ENCODE measurements at places on chromosomes 12 and 14.

DNA sequence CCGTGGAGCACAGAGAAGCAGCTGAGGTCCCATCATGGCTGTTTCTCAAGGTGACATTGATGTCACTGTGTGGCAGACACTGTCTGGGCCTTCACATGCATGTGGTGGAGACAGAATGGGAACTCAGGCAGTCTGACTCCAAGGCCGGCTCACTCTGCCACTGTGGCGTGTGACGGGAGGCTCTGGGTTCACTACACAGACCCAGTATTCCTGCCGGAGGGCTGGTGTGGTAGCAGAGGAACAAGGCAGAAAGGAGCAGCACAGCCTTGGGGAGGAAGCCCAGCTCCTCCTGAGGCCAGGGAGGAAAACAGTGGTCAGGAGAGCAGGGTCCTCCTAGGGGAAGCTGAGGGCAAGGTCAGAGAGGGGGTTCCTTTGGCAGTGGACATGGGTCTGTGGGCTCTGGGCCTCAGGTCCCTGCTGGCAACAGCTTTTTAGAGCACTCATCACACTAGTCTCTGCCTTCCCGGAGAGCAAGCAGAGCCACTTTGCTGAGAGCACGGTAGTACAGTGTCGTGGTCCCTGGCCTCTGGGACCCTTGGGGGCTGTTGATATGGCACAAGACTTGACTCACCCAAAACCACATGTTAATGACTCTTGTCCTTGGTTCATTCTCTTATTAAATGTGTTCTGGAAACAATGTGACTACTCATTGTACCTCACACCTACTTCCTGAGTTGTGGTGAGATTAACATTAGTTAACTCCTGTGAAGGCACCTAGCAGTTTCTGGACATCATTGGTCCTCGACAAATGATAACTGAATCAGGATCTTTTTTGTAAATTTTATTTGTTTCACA lies 21.3 kb downstream of the DCAF4 start:
- no peak for DNase-seq

- DNase-seq = no peak
These were observed 9.6 kb downstream of the TMBIM6 start for GRCh38 chr12:49750996-49751393.

GRCh38 chr12:92134638-92135274 lies 10.9 kb downstream of the BTG1 start:
- DNase-seq = no peak

- no peak for DNase-seq
These were observed 130.8 kb upstream of the EGLN3 start for GRCh38 chr14:34081576-34082136.

GRCh38 chr12:115885040-115885690 lies 392.3 kb downstream of the MED13L start:
- no peak for DNase-seq

DNA sequence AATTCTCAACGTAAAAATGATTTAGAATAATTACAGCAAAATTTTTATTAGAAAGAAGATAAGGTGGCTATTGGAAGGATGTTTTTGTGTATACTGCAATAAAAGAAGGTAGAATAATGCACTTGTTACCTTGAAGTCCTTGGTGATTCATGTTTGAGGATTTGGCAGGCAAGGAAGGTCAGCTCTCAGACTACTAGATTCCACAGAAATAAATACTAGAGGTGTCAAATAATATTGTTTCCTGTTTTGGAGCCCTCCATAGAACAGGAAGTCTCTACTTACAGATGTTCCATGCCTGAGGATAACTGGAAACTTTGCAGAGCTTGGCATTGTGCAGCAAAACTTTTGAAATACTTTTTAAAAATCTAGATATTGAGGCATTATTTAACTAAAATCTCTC lies 284.3 kb upstream of the SYT1 start:
- DNase-seq = no peak

- no peak for DNase-seq
These were observed 19.6 kb downstream of the SLC25A29 start for GRCh38 chr14:100286484-100287191.

GRCh38 chr12:126038434-126038833 lies 973.2 kb downstream of the AACS start:
- DNase-seq = no peak

DNA sequence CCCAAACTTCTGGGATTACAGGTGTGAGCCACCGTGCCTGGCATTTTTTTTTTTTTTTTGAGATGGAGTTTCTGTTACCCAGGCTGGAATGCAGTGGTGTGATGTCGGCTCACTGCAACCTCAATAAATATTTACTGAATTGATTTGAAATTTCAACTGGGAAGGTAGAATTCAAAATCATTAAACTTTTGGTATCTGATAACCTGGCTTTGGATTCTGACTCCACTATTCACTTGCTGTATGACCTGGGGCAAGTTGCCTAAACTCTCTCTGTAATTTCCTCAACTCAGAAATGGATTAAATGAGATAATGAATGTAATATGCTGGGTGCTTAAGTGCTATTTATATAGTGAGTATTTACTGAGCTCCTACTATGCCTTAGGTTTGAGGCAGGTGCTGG lies 8.7 kb upstream of the METAP2 start:
- no peak for DNase-seq

- no peak for DNase-seq
These were observed 59.8 kb downstream of the SERPINA3 start for GRCh38 chr14:94671870-94672444.

All from stimulated activated CD4-positive, alpha-beta T cell treated with anti-CD3 and anti-CD28 coated beads, Interleukin-1b, Interleukin-23, amount 100 ng/mL, for 1 hour (primary cell).